Breast epithelium (tissue), 4 donors: ENCODE measurements at places on chromosomes 7 and 10. TPM values are rescaled to one million over a fixed set of nuclear protein-coding genes. Genes with fewer than 3 reads are reported as not detected.

The MMP21 gene
- 0.59 TPM for total RNA-seq

The SEC61G gene
- total RNA-seq: 238 TPM

The PPP1R17 gene
- not detected for total RNA-seq

The ACTR3C gene
- total RNA-seq: 54.0 TPM

The DPYSL4 gene
- total RNA-seq: 2.3 TPM

The ARPC1B gene
- 108 TPM for total RNA-seq

The CLRN3 gene
- total RNA-seq: not detected

The CASTOR2 gene
- total RNA-seq: 4.3 TPM

The PTEN gene
- total RNA-seq: 178 TPM

The ACSM6 gene
- 0.66 TPM for total RNA-seq

The OR2F2 gene
- not detected for total RNA-seq

The NACAD gene
- total RNA-seq: 7.5 TPM

The ERCC6 gene
- total RNA-seq: 27.8 TPM

The FOXP2 gene
- 11.1 TPM for total RNA-seq

The AQP1 gene
- total RNA-seq: 132 TPM

The VWA2 gene
- total RNA-seq: 18.7 TPM

The KLF6 gene
- 186 TPM for total RNA-seq

The CALCR gene
- total RNA-seq: 0.15 TPM

The ADCY1 gene
- 2.5 TPM for total RNA-seq

The RELN gene
- 3.0 TPM for total RNA-seq

The DOCK1 gene
- 69.2 TPM for total RNA-seq

The FAM25C gene
- not detected for total RNA-seq

The DNAH11 gene
- total RNA-seq: 0.33 TPM

The ZSCAN21 gene
- 12.8 TPM for total RNA-seq

The NCF1 gene
- total RNA-seq: 6.1 TPM

The GALNT11 gene
- 57.1 TPM for total RNA-seq

The NOS3 gene
- total RNA-seq: 3.8 TPM

The VPS37D gene
- 5.9 TPM for total RNA-seq

The CCL26 gene
- total RNA-seq: 1.3 TPM

The HOXA10 gene
- 21.1 TPM for total RNA-seq

The CCDC136 gene
- total RNA-seq: 9.5 TPM

The HOXA9 gene
- 7.5 TPM for total RNA-seq
